Left hindlimb (tissue), 1 donor: ENCODE measurements at places on chromosomes 7 and 10.

GRCh38 chr10:110568055-110568735 is 700 bp downstream of the SMC3 start:
- DNase-seq: no peak

DNA sequence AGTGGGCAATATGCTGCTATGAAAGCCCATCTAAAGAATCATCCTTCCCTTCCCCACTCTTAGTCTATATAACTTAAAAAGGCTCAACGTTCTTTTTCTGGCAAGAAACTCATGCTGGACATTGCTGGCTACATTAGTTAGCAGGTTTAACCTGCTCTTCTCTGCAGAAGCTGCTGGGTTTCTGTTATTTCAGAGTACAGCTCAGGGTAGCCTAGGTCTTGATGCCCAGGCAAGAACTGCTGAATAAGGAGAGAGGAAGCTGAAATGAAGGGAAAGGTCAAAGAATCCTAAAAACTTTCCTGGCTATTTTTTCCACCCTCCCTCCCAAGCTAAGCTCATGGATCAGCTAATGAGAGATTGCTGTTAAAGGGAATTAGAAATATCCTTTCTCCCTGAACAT is 79.4 kb downstream of the ANKIB1 start:
- no peak for DNase-seq

DNA sequence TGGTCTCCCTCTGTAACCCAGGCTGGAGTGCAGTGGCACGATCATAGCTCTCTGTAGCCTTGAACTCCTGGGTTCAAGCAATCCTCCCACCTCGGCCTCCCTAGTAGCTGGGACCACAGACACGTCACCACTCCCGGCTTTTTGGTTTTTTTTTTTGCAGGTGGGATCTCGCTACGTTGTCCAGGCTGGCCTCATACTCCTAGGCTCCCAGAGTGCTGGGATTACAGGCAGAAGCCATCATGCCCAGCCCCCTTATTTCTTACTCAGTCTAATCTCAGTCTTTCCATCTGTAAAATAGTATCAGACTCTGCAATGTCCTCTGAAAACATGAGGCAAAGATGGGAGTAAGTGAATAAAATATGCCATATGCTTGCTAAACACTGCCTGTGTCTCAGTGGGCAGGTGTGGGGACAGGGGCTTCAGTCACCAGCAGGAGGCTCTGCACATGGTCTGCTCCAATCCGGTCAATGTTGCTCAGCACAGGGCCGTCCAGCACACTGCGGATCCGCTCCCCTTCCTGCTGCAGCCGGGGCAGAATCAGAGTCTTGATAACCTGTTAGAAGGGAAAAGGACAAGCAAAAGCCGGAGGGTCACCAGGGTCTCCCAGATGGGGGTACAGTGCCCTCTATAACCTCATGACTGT is 8.2 kb downstream of the AP4M1 start:
- DNase-seq: no peak

DNA sequence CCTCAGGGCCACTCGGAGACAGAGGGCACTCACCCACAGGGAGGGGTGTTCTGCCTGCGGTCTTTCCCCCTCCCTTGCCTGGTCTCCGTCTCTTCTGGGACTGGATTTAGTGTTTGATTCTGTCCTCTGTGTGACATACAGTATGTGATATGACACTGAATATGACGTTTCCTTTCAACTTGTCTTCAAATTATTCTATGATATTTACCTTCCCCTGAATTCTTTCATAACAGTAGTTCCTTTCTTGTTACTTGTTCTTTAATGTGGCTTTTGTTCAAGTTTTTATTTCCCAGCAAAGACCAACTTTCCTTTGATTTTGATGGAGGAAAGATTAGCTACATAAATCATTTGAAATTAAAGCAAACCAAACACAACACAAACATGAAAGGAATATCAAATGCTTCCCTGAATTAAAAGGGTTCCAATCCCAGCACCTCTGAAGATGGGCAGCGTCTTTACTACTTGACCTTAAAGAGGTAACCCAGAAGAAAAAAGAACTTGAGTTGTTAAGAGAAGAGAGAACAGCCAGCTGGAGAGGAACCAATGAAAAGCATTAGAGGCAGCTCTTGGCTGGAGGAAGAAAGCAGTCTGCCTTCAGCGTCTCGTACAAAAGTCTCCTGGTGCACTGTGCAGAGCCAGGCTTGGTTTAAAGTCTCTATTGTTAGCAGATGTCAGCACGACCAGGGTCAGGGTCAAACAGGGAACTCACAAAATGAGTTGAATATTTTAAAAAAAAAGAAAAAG is 18.3 kb upstream of the RHEB start:
- peak; percentile 54 for DNase-seq

DNA sequence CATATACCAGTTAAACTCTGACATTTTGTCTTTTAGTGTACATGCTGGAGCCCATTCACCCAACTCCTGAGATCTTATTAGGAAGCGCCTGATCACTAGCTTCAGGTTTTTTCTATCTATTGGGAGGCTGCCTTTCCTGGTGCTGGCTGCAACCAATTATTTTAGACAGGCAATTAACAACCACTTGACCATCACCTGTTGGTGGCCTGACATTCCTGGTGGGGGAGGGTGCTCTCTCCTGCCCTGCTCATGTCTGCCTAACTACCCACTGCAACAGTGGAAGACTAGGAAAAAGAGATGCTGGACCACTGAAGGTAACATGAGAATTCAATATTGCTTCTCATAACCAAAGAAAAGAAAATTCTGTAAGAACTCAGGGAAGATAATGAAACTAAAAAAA is 190.3 kb upstream of the GRM3 start:
- no peak for DNase-seq

- DNase-seq: no peak
These were observed 475.2 kb upstream of the CELF2 start for GRCh38 chr10:10542477-10542876.
